Thoracic aorta (tissue), 2 donors: ENCODE measurements at places on chromosomes 13 and 19. TPM values are rescaled to one million over a fixed set of nuclear protein-coding genes. Genes with fewer than 3 reads are reported as not detected.

GRCh38 chr13:84741253-84741652, 859.0 kb upstream of the SLITRK1 start:
- H3K4me3 ChIP-seq, result no peak overlapping the region
- no peak overlapping the region for H3K27ac ChIP-seq
- no peaks in the 10 kb centered on the region for H3K4me1 ChIP-seq
- H3K36me3 ChIP-seq, result no peaks in the 10 kb centered on the region
- no peaks in the 10 kb centered on the region for H3K27me3 ChIP-seq
- DNase-seq, result no peak

The ZNF667 gene
- 4.6 TPM for total RNA-seq

GRCh38 chr13:21945195-21945594, 274.3 kb downstream of the FGF9 start:
- DNase-seq, result no peak
- no peaks in the 10 kb centered on the region for H3K4me1 ChIP-seq
- H3K27me3 ChIP-seq, result no peaks in the 10 kb centered on the region
- no peaks in the 10 kb centered on the region for H3K36me3 ChIP-seq

DNA sequence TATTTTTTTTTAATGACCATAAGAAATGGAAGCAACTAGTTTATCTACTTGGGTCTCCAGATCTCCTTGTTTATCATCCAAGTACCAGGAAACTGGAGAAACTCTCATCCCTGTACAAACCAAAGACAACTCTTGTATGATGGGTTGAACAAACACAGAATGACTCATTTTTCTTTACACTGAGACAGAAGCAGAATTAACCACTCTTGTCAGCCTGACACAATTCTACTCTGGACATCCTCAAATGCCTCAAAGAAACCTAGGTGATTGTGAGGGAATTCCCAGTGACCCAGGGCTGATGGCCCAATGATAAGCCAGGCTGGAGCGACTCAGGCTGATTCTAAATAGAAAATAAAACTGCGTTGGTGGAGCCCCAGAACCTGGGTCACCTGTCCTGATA, 151.5 kb downstream of the ZNF737 start:
- H3K27ac ChIP-seq, result no peak overlapping the region
- H3K27me3 ChIP-seq, result no peaks in the 10 kb centered on the region
- no peaks in the 10 kb centered on the region for H3K36me3 ChIP-seq
- no peak for DNase-seq

DNA sequence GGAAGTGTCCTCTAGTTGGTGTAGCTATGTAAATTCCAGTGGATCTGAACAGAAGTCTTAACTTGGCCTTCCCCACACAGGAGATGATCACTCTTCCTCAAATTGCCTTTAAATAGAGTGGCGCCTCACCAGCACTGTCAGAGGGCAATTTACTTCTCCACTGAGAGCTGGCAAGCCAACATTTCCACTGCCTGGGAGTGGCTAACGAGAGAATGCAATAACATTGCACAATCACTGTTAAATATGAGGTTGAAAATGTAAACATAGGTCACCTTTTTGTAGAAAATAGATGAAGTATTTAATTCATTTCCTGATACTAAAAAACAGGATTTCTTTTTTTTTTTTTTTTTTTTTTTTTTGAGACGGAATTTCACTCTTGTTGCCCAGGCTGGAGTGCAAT, 55.4 kb upstream of the UBL3 start:
- H3K36me3 ChIP-seq, result no peaks in the 10 kb centered on the region
- no peak overlapping the region for H3K4me3 ChIP-seq
- no peak for DNase-seq

DNA sequence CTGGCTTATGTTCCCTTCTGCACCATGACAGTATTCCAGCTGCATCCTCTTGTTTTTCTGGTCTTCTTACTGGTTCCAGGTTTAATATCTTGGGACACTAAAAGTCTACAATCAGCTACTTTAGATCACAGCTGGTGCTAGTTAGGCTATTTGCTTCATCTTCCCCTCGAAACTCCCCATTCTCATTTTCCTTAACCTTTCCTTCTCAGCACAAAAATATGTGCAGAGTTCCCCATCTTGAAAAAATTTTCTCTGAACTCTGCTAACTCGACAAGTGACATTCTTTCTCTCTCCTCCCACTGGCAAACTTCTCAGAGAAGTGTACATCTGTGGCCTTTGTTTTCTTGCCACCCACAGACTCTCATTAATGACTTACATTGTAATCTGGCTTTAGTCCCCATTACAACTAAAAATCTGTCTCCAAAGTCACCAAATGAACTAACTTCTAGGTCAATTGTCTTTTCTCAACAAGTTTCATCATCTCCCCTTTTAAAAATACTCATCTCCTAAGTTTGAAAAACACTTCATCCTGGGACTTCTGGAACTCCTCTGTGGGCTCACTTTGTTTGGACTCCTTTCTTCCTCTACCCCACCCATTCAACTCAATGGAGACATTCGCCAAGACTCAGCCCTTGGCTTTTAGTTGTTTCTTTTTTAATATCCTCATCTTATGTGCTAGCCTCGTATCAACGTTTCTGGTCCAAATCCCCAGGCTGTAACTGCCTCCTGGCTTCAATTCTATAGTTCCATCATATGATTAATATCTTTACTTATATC, 7.1 kb upstream of the KL start:
- H3K27ac ChIP-seq, result no peak overlapping the region
- H3K27me3 ChIP-seq, result no peaks in the 10 kb centered on the region
- no peaks in the 10 kb centered on the region for H3K36me3 ChIP-seq
- DNase-seq, result no peak

DNA sequence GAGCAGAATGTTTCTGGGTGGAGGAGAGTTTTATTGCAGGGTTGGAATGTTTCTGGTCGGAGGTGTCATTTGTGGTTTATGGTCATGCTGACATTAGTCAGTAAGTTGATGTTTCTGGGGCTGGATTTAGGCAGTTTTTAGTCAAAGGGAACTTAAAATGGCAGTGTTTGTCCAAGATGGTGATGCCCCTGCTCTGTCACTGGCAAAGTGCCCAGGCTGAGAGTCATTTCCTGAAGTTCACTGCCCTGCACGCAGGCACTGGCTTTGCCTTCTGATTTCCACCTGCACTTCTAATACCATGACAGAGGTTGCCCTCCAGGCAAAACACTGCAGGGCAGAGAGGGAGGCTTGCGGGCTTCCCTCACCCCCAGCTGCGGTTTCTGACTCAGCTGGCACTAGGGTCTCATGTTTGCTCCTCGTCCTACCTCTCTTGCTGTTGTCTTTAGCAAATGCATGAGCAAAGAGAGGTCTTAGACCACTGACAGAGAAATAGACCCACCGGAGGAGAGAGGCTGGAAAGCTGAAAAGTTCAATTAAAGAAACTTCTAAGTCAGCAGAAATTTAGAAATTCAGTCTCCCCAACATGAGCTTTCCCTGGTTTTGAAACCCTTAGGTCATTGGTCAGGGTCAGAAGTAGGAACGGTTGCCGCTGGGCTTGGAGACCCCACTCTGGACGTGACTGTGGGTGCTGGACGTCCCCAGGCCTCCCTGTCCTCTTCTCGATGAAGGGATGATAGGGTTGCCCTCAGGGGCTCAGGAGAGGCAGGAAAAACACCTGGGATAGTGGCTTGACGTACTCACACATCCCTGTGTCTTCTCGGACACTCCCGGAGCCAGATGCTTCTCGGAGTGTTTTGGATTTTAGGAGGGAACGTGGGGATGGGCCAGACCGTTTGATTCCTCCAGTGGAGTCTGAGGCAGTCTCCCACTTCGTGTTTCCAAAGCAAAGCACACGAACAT, 26.3 kb downstream of the TMEM255B start:
- DNase-seq, result no peak
- no peaks in the 10 kb centered on the region for H3K27me3 ChIP-seq
- no peaks in the 10 kb centered on the region for H3K36me3 ChIP-seq
- H3K4me1 ChIP-seq, result no peaks in the 10 kb centered on the region
- no peak overlapping the region for H3K27ac ChIP-seq
- H3K4me3 ChIP-seq, result no peak overlapping the region

DNA sequence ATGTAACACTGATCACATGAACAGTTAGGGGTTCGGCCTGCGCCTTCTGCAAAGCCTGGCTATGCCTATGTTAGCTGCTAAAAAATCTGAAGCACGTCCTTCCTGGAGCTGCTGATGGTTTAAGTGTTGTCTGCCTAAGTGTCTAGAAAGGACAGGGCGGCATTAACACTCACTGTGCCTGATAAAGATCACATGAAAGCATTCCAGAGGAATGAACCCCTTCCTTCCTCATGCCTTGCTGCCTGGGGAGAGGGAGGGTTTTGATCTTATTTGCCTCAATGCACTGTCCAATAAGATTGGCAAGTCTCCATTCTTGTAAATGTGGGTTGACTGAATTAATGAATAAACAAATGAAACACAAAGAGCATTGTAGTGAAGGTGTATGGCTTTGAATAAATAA, 5.2 kb downstream of the DOCK9 start:
- no peaks in the 10 kb centered on the region for H3K27me3 ChIP-seq
- no peaks in the 10 kb centered on the region for H3K36me3 ChIP-seq
- no peak overlapping the region for H3K4me3 ChIP-seq
- peaks cover 4% of the 10 kb centered on the region for H3K4me1 ChIP-seq
- no peak for DNase-seq

DNA sequence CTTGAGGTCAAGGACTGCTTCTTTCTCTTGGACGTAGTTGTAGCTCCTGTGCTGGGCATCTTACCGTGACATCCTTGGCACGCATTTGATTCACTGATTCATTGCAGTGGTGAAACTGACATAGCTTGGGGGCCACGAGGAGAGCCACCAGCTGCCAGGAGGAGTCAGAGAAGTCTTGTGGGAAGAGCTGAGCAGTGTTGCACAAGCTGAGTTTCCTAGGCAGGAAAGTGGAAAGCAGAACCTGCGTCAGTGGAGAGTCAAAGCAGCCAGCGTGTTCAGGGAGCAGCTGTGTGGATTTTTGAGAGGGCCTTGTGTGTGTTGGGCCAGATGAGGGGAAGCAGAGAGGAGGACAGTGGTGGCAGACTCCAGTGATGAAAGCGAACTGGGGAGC, 5.3 kb upstream of the GPR183 start:
- H3K4me1 ChIP-seq, result peaks cover 16% of the 10 kb centered on the region
- H3K4me3 ChIP-seq, result no peak overlapping the region
- H3K27ac ChIP-seq, result no peak overlapping the region
- no peaks in the 10 kb centered on the region for H3K27me3 ChIP-seq
- DNase-seq, result no peak

The NCAN gene
- not detected for total RNA-seq

GRCh38 chr19:45767881-45768654, 984 bp downstream of the SIX5 start:
- DNase-seq, result no peak
- peaks cover 17% of the 10 kb centered on the region for H3K36me3 ChIP-seq
- no peaks in the 10 kb centered on the region for H3K27me3 ChIP-seq
- peaks cover 49% of the 10 kb centered on the region for H3K4me1 ChIP-seq
- peak overlapping the region; percentile 94 for H3K27ac ChIP-seq
- peak overlapping the region; percentile 98 for H3K4me3 ChIP-seq

The PSG2 gene
- total RNA-seq, result not detected

- no peaks in the 10 kb centered on the region for H3K27me3 ChIP-seq
- no peak overlapping the region for H3K4me3 ChIP-seq
- no peak for DNase-seq
Measured at GRCh38 chr13:40517486-40518480, 148.7 kb downstream of the FOXO1 start.

The POP4 gene
- total RNA-seq, result 58.8 TPM

The PET100 gene
- 11.9 TPM for total RNA-seq

GRCh38 chr19:38288123-38288855, 15.8 kb upstream of the C19orf33 start:
- H3K27me3 ChIP-seq, result no peaks in the 10 kb centered on the region
- H3K4me3 ChIP-seq, result no peak overlapping the region
- H3K27ac ChIP-seq, result no peak overlapping the region
- H3K36me3 ChIP-seq, result peaks cover 65% of the 10 kb centered on the region
- peaks cover 3% of the 10 kb centered on the region for H3K4me1 ChIP-seq

DNA sequence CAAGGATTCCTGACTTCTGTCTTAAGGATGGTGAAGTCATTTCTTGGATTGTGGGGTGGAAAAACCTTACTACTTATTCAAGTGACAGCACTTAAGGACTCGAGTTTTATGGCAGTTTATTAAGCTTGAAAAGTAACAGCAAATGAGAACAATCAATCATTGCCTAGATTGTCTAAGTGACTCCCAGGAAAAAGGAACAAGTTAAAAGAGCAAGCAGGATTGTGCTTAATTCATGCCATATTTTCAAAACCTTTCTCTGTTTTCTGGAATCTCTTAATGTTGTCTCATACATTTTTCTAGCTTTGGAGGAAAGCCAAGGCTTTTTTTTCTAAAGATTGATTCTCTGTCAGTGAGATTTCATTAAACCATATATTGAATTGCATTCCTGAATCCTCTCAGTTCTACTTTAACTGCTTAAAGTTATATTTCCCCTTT, 236.2 kb upstream of the HTR2A start:
- no peaks in the 10 kb centered on the region for H3K27me3 ChIP-seq
- no peaks in the 10 kb centered on the region for H3K36me3 ChIP-seq
- H3K4me3 ChIP-seq, result no peak overlapping the region

GRCh38 chr13:110162053-110162452, 144.9 kb downstream of the COL4A1 start:
- H3K27ac ChIP-seq, result no peak overlapping the region
- no peak overlapping the region for H3K4me3 ChIP-seq
- H3K36me3 ChIP-seq, result peaks cover 91% of the 10 kb centered on the region
- no peaks in the 10 kb centered on the region for H3K4me1 ChIP-seq

The TRAPPC2B gene
- 9.5 TPM for total RNA-seq

GRCh38 chr19:4811328-4812131, 20.0 kb downstream of the TICAM1 start:
- peaks cover 5% of the 10 kb centered on the region for H3K36me3 ChIP-seq
- H3K4me3 ChIP-seq, result no peak overlapping the region
- no peaks in the 10 kb centered on the region for H3K27me3 ChIP-seq
- peak overlapping the region; percentile 91 for H3K27ac ChIP-seq
- DNase-seq, result peak; percentile 44

The ZNF628 gene
- total RNA-seq, result 3.5 TPM

GRCh38 chr13:40452038-40452666, 214.3 kb downstream of the FOXO1 start:
- peaks cover 15% of the 10 kb centered on the region for H3K4me1 ChIP-seq
- peak overlapping the region; percentile 47 for H3K27ac ChIP-seq
- H3K4me3 ChIP-seq, result no peak overlapping the region
- H3K36me3 ChIP-seq, result no peaks in the 10 kb centered on the region

DNA sequence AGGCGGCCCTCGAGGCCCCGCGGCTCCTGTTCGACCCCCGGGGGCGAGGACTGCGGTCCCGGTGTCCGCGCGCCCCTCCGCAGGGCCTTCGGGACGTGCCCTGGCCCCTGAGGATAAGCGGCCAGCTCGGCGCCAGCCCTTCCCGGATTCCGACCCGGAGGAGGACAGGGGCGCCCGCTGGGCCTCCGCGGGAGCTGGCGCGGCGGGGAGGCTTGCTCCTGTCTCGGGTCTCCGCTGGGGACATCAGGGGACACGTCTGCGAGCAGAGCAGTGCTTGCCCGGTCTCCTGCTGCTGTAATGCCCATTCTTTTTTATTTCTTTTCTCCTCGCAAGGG, 829 bp downstream of the B3GLCT start:
- peak overlapping the region; percentile 93 for H3K27ac ChIP-seq
- H3K4me3 ChIP-seq, result peak overlapping the region; percentile 85
- no peaks in the 10 kb centered on the region for H3K27me3 ChIP-seq
- H3K4me1 ChIP-seq, result peaks cover 12% of the 10 kb centered on the region

DNA sequence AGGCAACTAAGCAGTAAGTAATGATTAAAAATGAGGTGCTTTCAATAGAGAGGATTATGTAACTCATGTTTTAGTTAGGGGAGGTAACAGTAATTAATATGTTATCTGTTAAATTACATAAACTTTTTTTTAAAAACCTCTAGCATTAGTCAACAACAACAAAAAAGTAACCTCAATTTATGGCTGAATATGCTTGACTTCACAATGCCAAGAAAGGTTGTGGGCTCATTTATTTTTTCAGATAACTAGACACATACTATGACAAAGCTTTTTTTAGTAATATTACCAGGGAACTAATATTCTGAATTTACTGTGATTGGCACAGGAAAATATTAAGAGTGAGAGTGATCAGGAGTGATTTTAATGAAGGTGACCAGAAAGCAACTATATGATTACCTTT, 54.9 kb downstream of the KCNRG start:
- H3K27me3 ChIP-seq, result no peaks in the 10 kb centered on the region
- peaks cover 67% of the 10 kb centered on the region for H3K4me1 ChIP-seq

The ARID3A gene
- 11.2 TPM for total RNA-seq

The CD209 gene
- 6.8 TPM for total RNA-seq
